ENCODE measurements at places on chromosomes 3 and 15. TPM values are rescaled to one million over a fixed set of nuclear protein-coding genes. Genes with fewer than 3 reads are reported as not detected.

GOLGA8O gene
- polyA plus RNA-seq: not detected

EBLN2 gene
- 1.8 TPM for polyA plus RNA-seq

CHRNA7 gene
- polyA plus RNA-seq: not detected

SOX14 gene
- polyA plus RNA-seq: not detected

GOLGA8M gene
- not detected for polyA plus RNA-seq

All from K562 (cell line).